Fibroblast of villous mesenchyme (primary cell): ENCODE measurements at places on chromosomes 4 and X. TPM values are rescaled to one million over a fixed set of nuclear protein-coding genes. Genes with fewer than 3 reads are reported as not detected.

Gene BMPR1B
- total RNA-seq, result 2.3 and 4.3 TPM in 2 replicates

Gene RAB41
- total RNA-seq, result not detected in 2 replicates

Gene DGKK
- total RNA-seq, result not detected in 2 replicates

Gene TEC
- total RNA-seq, result 0.32 and 0.43 TPM in 2 replicates

Gene MFSD8
- total RNA-seq, result 21.6 and 28.1 TPM in 2 replicates

Gene PACRGL
- total RNA-seq, result 13.5 and 19.4 TPM in 2 replicates

Gene FOXO4
- 4.3 and 4.5 TPM in 2 replicates for total RNA-seq

Gene SMAD1
- total RNA-seq, result 33.2 and 33.8 TPM in 2 replicates

Gene FNIP2
- total RNA-seq, result 24.6 and 43.5 TPM in 2 replicates

Gene CNGA1
- total RNA-seq, result under 0.01 and 0.64 TPM in 2 replicates

Gene EDA
- under 0.01 TPM in 1 of 2 replicates, not detected in the other for total RNA-seq

Gene TMEM144
- 4.2 and 7.3 TPM in 2 replicates for total RNA-seq

Gene ITIH6
- not detected in 2 replicates for total RNA-seq

Gene CFAP47
- not detected in 2 replicates for total RNA-seq

Gene TSPAN7
- total RNA-seq, result not detected in 2 replicates

Gene AFM
- total RNA-seq, result not detected in 2 replicates

DNA sequence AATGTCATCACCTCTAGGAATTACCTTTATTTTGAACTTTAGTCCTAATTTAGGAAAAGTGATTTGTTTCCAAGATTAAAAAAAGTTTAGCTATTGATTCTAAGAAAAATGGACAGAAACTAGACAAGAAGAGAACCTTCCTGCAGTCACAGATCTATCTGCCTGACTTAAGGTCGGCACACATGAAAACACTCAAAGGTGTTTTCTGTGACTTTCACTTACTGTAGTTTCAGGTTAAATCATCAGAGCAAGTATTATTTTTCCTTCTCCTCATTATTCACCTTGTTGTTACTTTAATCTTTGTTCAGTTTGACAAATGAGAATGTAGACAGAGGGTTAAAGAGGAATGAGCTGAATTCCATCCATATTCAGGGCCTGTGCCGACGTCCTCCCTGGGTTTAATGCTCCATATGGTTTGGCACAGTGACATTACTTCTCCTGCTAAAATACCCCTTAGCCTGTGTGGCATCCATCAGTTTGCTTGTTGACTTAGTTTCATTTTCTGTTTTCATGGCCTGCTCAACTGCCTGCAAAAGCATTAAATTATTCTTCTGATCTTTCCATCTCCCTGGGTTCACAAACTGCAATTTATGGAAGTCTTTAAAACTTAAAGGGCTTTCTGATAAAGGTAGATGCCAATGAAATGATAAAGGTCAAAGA lies 352.7 kb downstream of the NKX6-1 start:
- no peak for DNase-seq

GRCh38 chr4:145014365-145014764 lies 83.6 kb downstream of the ANAPC10 start:
- no peak for DNase-seq

GRCh38 chrX:38232079-38232686 lies 11.5 kb upstream of the SRPX start:
- DNase-seq, result peak; percentile 42

GRCh38 chrX:7798327-7798726 lies 44.6 kb upstream of the VCX start:
- no peak for DNase-seq

DNA sequence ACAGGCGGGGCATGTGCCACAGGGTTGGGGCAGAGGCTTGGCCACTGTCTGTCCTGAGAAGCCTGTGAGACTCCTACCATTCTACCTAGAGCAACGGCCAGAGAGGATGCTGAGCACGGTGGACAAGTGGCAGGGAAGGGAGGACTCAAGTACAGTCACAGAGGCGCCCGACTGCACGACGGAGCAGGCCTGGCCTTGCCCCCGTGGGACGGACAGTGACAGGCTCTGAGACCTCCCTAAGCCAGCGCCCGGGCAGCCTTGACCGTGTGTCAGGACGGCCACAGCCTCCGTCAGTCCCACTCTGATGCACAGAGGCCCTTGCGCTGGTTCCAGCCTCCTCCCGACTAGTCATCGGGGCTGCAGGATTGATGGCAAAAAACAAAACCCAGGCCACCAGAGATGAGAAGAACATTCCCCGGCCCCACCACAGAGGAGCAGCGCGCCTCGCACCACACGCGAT lies 36.7 kb upstream of the MXD4 start:
- DNase-seq, result peak; percentile 30

DNA sequence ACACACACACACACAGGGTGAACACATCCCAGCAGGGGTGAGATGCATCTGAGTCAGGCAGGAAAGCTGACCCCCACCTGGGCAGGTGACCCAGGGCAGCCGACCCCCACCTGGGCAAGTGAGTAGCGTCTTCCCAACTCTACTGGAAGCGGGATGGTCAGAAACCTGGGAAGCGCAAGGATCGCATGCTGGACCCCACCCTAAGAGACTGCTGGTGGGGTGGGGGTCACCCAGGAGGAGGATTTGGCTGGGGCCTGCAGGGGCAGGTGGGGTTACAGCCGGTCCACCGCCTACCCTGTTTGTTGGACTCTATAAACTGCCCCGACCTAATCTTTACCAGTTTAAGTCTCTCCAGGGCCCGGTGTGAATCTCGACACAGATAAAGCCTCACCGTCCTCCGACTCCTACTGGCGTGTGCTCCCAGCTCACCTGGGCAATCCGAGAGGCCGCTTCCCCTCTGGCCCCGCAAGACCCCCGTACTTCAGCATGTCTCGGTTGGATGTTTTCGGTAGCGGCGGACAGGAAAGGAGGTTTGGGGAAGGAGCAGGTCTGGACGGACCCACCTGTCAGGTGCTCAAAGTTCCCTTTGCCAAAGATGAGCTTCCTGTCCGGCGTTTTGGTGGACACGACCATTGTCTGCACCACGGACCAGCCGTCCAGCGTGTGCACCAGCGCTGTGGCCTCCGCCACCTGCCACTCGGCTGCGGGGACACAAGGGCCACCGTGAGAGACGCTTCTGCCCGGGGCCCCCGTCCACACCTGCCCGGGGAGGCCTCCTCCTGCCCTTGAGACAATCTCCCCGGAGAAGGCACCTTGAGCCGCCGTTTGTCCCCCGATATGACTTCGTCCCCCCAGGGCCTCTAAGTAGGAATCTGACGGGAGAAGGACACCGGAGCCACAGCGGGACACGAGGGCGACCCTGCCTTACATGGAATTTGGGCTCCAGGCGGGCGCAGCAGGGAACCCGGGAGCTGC lies 2.0 kb downstream of the GTPBP6 start:
- DNase-seq, result no peak

DNA sequence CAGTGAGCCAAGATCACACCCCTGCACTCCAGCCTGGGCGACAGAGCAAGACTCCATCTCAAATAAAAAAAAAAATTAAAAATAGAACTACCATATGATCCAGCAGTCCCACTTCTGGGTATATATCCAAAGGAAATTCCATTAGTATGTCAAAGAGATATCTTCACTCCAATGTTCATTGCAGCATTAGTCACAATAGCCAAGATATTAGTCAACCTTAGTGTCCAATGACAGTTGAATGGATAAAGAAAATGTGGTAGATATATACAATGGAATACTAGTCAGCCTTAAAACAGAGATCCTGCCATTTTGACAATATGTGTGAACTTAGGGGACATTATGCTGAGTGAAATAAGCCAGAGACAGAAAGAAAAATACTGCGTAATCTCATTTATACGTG lies 49.4 kb downstream of the C4orf46 start:
- no peak for DNase-seq

GRCh38 chr4:170004651-170005295 lies 21.4 kb downstream of the MFAP3L start:
- no peak for DNase-seq

GRCh38 chrX:8939322-8939721 lies 94.6 kb downstream of the FAM9B start:
- DNase-seq, result no peak

DNA sequence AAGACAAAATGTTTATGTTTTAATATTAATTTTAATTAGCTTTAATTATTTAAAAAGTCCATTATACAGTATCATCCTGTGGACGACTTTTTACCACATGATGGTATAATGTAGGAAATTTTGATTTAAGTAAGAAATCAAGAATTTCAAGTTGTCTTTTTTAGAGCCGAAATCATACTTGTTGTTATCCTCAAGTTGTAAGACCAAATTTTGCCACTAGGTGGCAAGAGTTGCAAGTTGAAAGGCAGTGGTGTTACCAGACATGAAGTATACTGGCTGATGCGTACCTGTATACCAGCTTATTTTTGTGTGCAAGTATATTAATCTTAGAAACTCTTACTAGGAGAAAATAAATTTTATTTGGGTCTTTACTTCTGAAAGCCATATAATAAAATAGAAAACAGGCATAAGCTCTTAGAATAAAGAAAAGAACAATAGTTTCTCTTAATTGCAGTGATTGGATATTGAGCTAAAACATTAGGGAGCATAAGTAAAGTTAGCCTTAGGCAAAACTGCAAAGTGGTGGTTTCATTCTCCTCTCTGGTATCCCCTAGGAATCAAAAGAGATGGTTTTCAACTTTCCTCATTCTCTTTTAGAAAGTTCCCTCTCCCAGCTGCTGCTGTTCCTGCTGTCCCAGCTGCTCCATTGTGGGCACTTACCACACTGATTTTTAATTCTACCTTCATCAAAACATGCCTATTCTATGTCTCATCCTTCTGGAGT lies 118.0 kb upstream of the WDFY3 start:
- peak; percentile 80 for DNase-seq

DNA sequence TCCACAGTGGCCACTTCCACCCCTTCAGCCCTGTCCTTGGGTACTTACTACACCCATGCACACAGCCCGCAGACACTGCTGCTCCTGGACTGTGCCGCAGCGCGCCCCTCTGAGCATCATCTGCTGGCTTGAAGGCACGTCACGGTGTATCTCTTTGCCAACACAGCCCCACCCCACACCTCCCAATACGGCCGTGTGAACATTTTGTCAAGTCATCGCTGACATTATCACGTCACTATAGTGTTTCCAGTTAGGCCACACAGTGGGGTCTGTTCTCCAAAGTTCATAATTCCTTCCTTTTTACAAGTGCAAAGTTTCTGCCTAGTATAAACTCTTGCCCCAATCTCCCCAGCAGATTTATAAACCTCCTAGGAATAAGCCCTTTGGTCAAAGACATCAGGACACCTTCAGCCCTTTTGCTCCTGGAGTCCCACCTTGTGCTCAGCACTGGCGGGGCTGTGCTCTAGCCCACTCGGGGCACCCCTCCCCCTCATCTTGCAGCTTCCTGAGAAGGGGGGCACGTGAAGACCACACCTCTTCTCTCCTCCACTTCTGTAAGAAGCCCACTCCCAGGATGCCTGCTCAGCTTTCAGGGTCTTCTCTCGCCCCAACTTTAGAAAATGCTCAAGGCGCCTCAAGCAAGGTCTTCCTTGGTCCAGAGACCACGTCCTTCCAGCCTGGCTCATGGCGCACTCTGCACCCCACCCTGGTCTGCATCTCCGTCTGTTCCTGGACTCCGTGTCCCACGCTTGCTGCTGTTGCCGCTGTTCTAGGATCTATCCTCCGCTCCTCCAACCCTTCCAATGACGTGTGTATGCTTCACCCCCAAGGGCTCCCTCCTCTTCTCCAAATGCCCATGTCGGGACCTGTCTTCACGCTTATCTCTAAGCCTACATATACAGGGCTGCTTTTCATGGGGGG lies 7.2 kb downstream of the FAM53A start:
- DNase-seq, result no peak

GRCh38 chr4:97525236-97525635 lies 618.0 kb downstream of the STPG2 start:
- DNase-seq, result no peak

- no peak for DNase-seq
Measured at GRCh38 chrX:129769467-129770154, 10.1 kb upstream of the SASH3 start.

DNA sequence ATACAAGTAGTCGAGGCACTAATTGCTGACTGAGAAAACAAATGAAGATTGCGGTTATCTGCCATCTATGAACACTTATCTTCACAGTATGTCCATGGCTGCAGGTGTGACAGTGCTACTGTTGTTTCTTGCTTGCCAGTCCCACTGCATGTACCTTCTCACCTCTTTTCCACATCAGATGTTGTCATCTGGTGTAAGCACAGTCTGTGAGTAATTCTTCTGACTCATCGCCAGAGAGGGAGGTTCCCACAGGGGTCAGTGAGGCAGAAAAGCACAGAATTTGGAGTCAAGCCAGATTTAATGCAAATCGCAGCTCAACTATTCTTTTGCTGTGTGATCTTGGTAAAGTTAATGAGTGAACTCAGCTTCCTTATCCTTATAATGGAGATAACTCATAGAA lies 144.4 kb downstream of the GLRA2 start:
- peak; percentile 88 for DNase-seq

- no peak for DNase-seq
Measured at GRCh38 chr4:123233136-123233768, 163.3 kb upstream of the SPRY1 start.

DNA sequence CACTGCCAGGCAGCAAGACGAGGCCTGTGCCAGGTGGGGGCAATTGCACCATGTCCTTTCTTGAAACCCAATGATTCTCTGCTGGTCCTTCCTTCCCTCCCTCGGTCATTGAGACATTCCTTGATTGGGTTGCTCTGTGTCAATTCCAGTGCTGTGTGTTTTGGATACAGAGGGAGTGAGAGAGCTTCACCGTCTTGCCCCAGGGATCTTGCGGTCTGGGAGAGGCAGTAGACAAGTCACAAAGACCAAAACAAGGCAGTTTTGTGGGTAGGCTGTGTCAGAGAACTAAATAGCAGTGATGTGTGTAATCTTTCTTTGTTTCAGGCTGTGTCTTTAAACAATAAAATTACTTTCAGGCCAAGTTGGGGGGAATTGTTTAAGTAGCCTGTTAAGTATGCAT lies 38.8 kb upstream of the TADA2B start:
- DNase-seq, result peak; percentile 74

- no peak for DNase-seq
Measured at GRCh38 chr4:41532882-41533281, 5.1 kb upstream of the LIMCH1 start.

GRCh38 chr4:54384563-54384962 lies 155.5 kb downstream of the PDGFRA start:
- DNase-seq, result peak; percentile 24

- DNase-seq, result no peak
Measured at GRCh38 chr4:26474551-26474950, 15.7 kb downstream of the CCKAR start.

DNA sequence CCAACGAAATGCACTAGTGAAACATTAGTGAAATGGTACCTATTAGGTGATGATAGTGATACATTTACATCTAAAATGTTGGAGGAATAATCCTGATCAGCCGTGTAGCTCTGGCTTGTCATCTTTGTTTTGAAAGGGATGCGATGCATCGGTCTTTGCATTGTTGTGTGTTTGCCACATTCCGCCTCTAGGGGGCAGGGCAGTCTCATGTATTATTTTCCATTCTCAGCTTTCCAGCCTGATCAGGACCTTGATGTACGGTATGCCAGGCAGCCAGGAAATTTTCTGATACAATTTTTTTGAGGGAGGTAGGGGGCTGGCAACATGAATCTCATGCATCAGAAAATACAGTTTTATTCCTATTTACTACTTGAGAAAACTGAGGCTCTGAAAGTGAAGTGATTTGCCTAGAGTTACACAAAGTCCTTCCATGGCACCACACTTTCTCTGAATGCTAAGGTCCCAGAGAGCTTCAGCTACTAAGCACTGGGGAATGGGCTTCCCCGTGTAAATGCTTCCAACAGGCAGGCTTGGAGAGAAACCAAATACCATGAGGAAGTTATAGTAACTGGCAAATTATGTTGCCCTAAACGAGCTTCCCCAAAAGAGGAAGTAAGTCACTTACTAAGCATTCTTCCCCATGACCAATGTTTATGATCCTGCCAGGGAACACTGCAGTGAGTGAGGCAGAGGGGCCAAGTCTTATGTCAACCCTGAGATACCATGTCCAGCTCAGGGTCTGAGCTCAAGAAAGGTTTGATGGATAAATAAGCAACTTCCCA lies 31.8 kb upstream of the IQSEC2 start:
- DNase-seq, result peak; percentile 57

- peak; percentile 36 for DNase-seq
Measured at GRCh38 chr4:24470666-24471485, 113.5 kb downstream of the DHX15 start.
